ENCODE measurements at places on chromosomes 11 and 22. TPM values are rescaled to one million over a fixed set of nuclear protein-coding genes. Genes with fewer than 3 reads are reported as not detected.

- DNase-seq = no peak
These were observed 54.0 kb downstream of the UVRAG start for GRCh38 chr11:75868990-75869389.

DNA sequence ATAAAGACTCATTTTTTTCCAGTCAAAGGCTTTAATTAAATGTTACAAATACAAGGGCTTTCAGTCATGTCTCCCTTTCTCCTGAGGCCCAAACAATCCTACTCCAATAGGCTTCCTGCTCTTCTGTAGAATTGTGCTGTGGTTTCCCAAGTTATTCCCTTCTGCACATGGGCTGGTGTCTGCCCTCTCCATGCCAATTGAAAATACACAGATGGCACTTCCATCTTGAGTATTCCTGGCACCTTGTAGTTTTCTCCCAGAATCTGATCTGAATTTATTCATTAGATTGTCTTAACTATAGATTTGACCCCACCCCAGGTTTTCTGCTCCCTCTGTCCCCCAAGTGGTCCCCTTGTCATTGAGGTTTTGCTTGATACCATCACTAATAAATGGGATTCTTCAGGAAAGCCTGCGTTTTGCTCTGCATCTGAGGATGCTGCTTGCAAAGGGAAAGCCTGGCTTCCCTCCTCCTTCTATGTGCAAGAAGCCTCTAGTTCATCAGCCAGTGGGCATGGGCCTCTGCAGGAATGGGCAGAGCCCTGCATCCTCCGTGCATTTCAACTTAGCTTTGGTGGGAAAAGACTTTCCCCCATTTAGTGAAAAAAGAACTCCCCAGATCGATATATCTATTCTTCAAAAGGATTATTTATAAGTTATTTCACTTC lies 926.7 kb downstream of the NTM start:
- DNase-seq = no peak

DNA sequence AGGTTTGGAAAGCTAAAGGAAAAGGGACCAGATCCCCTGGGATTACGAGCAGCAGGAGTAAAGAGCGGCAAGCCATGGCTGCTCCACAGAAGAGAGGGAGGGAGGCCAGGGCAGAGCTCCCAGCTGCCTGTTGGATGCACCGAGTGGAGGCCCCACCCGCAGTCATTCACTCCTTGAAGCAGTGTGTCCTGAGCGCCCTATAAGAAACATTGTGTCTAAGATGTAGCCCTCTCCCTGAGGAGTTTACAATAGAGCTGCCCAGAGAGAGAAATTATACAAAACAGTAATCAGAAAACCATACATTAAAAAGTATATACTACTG lies 54.7 kb upstream of the CSNK2A3 start:
- DNase-seq = no peak

DNA sequence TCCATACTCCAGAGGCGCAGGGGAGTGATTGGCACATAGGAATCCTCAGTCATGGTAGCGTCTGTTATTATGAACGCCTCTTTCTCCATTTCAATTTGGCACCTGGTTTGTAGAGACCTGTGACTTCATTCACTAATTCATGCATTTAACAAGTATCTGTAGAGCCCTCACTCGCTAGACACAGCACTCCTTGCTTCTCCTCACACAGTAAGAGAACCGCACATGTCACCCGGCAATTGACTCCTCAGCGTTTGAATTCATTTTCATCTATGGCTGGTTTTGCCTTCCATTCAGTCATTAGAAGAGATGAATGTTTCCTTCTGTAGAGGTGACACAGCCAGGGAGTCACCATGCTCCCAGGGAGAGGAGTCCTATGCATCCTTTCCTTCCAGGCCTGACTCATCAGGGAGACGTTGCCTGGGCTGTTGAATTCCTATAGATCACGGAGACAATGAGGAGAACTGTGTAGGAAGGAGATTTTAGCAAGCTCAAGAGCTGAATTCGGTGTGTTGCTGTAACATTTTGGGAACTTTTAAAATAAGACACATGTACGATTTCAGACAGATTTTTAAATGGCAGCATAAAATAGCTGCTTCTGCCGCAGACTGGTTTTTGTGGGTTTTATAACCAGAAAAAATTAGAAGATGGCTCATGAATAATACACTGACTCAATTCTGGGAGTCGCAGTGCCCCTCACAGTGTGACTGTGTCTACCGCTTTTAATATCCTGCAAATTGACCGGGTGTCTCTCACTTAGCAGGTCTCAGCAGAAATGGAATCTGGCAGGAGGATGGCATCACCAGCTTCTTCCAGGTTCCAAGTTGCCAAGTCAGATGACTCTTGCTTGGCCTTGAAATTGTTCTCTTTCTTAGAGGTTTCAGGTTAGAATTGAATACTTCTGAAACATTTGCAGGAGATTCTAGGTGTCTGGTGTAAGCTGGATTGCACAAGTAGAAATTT lies 44.4 kb upstream of the CLMP start:
- no peak for DNase-seq

DNA sequence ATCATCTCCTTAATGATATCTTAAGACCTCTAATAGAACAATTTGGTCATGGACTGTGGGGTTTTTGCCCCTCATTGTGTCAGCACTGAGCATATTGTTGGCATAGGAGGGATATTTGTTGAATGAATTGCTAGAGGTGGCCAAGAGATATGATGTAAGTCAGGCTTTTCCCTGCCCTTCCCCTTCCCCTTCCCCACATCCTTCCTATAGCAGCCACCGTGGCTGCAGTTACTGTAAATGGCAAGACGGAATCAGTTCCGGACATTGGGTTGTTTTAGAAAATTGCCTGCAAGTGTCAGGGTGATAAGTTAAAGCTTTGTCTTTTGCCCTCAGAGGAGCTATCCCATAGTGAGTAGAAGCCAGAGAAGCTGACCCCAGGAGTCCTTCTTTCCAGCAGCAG lies 23.0 kb downstream of the LIMK2 start:
- DNase-seq = no peak

- DNase-seq = no peak
These were observed 139.3 kb upstream of the API5 start for GRCh38 chr11:43172477-43172876.

- DNase-seq = no peak
These were observed 210.8 kb downstream of the PGR start for GRCh38 chr11:100918551-100919500.

GRCh38 chr11:117249571-117249970 lies 17.1 kb downstream of the RNF214 start:
- no peak for DNase-seq

GRCh38 chr11:68328374-68329091 lies 16.1 kb downstream of the LRP5 start:
- no peak for DNase-seq

DNA sequence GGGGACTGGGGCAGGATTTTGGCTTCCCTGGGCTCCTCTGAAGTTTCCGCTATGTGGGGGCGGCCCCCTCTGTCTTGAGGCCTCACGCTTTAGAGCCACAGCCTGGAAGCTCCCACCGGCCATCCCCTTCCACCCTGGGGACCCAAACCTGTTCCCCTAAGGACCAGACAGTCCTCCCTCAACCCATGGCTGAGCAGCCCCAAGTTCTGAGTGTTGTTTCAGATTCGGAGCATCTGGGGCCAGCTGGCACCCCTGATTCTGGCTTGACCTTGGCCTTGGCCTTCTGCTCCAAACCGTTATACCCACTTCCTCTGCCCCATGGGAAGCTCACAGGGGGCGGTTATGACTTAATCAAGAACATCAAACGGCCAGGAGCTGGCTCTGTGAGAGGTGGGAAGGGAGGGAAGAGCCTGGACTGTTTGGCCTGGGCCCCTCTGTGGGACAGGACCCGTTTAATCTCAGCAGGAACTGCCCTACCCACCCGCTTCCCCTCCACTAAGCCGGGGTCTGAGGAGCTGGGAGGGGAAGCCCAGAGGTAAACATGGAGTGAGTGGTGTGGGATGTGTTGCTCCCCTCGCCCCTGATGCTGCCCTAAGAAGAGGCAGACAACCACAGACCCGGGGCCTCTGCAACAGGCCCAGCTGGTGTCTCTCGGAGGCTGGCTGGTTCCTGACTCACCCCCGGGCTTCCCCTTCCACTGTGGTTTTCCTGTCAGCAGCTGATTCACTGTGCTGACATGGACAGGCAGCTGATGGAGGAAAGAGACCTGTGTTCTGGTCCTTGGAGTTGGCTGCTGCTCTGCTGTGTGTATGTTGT lies 3.4 kb downstream of the CD82 start:
- peak; percentile 64 for DNase-seq

- no peak for DNase-seq
These were observed 86.3 kb upstream of the ANO5 start for GRCh38 chr11:22106566-22106965.

- DNase-seq = no peak
These were observed 106.7 kb upstream of the OR9G4 start for GRCh38 chr11:56855217-56855616.

DNA sequence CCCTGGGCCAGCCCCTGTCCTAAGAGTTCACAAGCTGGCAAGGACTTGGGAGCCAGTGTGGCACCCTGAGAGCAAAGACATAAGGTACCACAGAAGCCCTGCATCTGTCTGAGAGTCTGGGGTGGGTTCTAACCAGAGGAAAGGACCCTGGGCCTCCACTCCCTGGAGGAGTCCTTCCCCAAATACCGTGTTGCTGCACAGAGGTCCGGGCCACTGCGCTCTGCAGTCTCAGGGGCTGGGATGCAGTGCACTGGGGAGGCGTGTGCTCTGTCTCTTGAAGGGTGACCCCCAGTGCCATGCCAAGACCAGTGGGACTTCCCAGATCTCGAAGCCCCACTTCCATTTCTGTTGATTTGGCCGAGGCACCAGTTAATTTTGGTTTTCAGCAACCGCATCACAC lies 4.3 kb upstream of the SH3BP1 start:
- no peak for DNase-seq

DNA sequence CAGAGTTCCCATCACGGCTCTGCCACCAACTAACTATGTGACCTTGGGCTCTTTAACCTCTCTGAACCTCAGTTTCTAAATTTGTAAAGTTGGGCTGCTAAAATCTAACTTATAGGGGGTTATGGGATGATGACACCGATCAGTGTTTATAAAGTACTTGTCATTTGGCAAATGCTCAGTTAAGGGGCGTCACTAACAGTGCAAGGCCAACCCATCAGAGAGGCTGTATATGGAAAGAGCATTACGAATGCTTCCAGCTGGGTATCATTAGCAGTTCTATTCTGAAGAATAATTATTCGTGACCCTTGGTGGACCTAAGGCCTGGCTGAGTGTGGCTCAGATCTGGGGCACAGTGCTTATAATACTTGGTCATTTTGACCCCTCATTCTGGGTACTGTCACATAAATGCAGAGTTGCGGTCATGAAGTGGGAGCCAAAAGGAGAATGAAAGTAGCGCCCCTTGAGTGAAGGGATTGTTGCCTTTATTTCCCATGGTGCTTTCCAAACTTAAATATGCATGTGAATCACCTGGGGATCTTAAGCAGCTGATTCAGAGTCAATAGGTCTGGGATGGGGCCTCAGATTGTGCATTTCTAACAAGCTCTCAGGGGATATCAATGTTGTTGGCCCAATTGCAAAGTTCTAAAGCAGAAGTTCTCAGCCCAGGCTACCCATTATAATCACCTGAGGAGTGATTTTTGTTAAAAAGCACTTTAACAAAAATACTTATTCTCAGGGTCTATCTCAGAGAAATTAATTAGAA lies 115.8 kb downstream of the CSNK2A3 start:
- peak; percentile 46 for DNase-seq

- no peak for DNase-seq
These were observed 1894.0 kb upstream of the RAG2 start for GRCh38 chr11:38491986-38492385.

- no peak for DNase-seq
These were observed 35.9 kb downstream of the RPL3 start for GRCh38 chr22:39283322-39284141.

DNA sequence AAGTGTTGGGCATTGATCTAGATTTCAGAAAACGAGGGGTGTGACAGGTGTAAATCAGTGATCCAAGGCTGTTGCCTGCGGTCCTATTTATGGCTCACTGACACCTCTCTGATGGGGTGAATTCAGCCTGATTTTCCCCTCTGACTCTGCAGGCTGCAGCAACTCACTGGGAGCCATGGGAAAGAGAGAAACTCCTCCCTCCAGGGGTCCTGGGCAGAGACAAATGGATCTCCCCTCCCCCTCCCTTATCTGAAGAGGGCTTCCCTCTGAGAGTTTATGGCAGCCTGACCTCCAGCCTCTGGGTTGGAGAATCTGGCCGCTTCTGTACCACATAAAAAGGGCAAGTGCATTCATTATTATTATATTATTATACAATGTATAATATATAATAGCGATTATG lies 1.8 kb upstream of the PKNOX2 start:
- no peak for DNase-seq

DNA sequence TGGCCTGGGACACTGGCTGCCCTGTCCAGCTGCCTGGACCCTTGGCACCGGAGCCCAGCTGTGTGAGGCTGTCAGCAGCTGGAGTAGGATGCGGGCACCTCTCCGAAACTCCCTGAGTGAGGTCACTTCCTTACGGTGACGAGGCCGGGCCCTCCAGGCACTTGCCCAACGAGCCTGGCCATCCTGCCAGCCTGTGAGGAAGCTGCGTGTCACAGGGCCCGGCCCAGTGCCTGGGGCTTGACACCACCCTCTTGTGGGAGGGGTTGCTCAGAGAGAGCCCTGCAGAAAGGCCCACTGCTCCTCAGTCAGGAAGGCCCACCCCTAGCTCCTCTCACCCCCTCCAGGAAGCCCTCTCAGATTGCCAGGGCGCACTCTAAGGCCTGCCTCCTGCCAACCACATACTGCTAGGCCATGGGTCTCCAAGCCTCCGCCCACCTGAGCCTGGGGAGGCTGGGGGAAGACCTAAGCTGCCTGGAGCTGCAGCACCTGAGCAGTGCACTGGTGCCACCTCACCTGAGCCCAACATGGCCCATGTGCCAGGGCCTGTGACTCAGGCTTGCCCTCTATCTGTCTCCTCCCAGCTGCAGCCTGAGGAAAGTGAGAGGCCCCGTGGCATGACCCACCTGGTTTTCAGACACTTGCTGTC lies 4.3 kb upstream of the PHLDA2 start:
- peak; percentile 47 for DNase-seq

Gene OR4A16
- not detected for polyA plus RNA-seq

Gene MRGPRF
- polyA plus RNA-seq = 17.4 TPM

Gene POU2F3
- polyA plus RNA-seq = 0.46 TPM

Gene ANKRD49
- 10.1 TPM for polyA plus RNA-seq

Gene CHRM1
- not detected for polyA plus RNA-seq

Gene CENPM
- 5.6 TPM for polyA plus RNA-seq

Gene EFCAB6
- 0.80 TPM for polyA plus RNA-seq

Gene TSPAN4
- 55.0 TPM for polyA plus RNA-seq

Gene CARNS1
- polyA plus RNA-seq = 87.1 TPM

Gene MN1
- 17.7 TPM for polyA plus RNA-seq

Gene ADAMTS8
- polyA plus RNA-seq = 9.5 TPM
